ENCODE measurements at places on chromosomes 1 and 21.
A peak's percentile ranks its signal among the peaks of the same experiment; 100 is the strongest.

GRCh38 chr1:75484789-75485188, 126.1 kb downstream of the SLC44A5 start:
- DNase-seq, result no peak

- DNase-seq, result no peak
Observed at GRCh38 chr1:150944856-150945255, 18.7 kb downstream of the SETDB1 start.

DNA sequence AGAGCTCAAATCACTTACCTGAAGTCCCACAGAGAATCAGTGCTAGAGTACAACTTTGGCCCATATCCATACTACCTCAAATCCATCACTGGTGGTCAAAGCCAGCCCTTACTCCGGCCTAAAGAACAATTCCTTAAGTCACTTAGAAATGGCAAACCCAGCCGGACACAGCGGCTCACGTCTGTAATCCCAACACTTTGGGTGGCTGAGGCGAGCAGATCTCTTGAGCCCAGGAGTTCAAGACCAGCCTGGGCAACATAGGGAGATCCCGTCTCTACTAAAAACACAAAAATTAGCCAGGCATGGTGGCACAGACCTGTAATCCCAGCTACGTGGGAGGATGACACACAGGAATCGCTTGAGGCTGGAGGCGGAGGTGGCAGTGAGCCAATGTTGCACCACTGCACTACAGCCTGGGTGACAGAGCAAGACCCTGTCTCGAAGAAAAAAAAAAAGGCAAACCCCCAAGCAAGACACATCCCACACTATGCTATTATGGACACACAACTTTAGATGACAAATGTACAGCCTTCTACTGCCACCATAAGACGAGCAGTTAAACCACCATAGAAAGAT, 24.0 kb downstream of the NPHP4 start:
- no peak for DNase-seq

DNA sequence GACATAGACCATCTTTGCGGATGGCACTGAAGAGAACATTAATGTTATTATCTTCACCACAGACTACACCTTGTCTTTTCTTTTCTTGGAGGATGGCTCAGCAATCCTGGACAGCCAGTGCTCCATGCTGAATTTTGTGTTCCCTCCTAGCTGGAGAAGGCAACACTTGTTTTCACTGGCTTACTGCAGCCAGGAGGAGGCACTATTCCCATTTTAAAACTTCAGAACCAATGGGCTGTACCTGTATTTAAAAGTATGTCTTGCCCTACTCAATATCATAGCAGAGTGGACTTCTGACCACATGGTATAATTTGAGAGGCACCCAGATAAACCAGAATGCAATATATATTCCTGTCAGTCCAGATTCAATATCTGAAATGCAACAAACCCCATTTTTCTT, 53.3 kb upstream of the POGK start:
- DNase-seq, result no peak

DNA sequence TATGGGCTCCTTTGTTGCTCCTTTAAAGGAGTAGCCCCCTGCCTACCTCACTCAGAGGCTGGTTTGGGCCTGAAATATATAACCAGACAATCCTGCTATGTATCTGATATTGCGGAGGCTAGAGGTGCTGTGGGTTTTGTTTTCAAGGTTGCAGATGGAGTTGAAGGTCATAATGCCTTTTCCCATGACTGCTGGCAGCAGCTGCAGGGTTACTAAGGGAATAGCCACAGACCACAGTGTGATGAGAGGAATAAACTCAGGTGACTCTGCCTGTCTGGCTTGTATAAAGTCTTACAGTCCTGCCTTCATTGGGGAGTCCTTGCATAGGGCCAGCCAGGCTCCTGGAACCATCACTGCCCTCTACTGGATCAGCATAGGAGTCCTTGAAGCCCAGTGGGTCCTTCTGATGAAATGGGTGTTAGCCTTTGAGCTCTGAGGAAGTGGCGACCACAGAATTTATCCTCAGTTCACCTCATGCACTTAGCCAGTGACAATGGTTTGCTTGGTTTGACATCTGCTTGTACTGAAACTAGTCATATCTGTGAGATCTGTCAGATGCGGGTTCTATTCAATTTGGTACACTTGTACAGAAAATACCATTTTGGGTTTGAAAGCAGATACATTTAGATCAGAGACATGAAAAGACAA, 174.4 kb upstream of the HMCN1 start:
- DNase-seq, result peak; percentile 44

GRCh38 chr1:9942399-9942938, 722 bp downstream of the LZIC start:
- DNase-seq, result peak; percentile 49

GRCh38 chr1:184569106-184569505, 182.3 kb downstream of the C1orf21 start:
- no peak for DNase-seq

DNA sequence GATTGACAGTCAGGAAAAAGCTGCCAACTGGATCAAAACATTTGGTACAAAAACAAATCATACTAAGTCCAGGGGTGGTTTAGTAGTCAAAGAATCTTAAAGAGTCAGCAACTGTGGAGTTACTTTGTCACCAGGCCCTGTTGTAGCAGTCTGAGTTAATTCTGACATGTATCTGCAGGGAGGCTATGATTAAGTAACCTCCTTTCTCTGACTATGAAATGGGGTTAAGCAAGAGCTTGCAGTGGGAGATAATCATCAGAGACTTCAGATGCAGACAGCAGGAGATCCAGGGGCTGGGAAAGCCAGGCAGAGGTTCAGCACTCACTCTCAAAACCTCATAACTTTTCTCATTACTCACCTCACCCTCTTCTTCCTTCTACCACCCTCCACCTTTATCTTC, 99.2 kb upstream of the BTG3 start:
- DNase-seq, result no peak

- DNase-seq, result no peak
Observed at GRCh38 chr21:18007121-18007520, 188.0 kb upstream of the C21orf91 start.

- no peak for DNase-seq
Observed at GRCh38 chr1:211281320-211282022, 22.3 kb downstream of the RCOR3 start.

DNA sequence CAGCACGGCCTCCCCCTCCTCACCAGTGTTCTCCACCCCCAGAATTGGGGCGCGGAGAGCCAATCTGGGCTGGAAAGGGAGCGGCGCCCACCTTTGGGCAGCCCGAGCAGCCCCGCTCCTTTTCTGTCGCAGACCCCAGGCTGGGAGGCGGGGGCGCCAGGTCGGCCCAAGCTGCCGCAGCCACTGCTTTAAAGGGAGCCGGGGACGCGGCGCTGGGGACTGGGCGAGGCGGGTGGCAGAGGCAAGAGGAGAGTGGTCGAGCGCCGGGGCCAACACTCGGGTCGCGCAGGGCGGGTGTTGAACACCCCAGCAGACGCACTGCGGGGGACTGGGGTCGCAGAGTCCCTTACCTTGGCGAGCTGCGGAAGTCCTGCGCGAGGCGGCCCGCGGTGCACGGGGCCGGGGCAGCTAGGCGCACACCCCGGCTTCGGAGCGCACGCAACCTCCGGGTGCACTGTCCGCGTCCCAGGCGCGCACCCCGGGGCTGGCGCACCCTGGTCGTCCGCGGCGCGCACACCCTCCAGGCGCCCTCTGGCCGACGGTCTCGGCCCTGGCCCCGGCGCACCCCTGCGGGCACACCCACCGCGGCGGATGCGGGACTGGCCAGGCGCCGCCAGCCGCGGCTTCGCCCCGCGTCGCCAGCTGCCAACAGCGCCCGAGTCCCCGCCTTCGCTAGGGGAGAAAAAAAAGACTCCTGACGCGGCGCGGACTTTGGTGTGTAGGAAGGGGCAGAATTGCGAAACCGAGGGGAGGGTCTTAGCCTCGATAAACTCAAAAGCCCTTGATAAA, at the start of gene KANK4:
TSS of gene KANK4 (minus strand) at position 679 of the 789 bp plus-strand sequence. CDS start 37,870 bp downstream, outside the sequence.
- DNase-seq, result no peak

DNA sequence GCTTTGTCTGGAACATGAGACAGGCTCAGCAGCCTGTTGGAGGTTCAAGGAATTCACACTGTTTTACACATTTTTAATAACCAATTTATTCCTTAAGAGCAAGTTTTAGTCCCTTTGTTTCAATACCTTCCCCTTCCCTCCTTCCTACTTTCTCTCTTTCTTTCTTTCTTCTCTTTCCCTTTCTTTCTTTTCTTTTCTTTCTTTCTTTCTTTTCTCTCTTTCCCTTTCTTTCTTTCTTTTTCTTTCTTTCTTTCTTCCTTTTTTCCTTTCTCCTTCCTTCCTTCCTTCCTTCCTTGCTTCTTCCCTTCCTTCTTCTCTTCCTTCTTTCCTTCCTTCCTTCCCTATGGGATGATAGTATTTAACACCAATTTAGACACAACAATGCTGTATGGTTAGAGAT, 164.2 kb downstream of the CENPF start:
- no peak for DNase-seq

DNA sequence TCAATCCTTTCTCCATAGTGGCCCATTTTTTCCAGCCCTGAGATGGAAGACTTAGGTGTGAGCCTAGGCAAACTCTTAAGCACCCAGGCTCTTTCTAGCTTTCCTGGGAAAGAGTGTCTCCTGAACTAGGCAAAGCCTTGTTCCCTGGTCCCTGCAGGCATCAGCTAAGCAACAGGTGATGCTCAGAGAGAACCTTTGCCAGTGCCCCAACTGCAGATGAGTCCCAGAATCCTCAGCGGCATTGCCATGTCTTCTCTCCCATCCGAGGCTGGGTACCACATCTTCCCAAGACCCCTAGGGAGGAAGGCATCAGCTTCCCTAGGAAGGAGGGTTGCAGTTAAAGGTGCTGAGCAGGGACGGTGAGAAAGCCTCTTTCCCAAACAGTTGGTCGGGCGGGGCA, 8.2 kb upstream of the VSIG8 start:
- no peak for DNase-seq

- DNase-seq, result no peak
Observed at GRCh38 chr1:91803847-91804545, 82.0 kb downstream of the TGFBR3 start.

GRCh38 chr1:165355139-165355976, 1.2 kb downstream of the LMX1A start:
- DNase-seq, result no peak

- DNase-seq, result no peak
Observed at GRCh38 chr1:232207073-232207866, 422.7 kb downstream of the SIPA1L2 start.

- DNase-seq, result no peak
Observed at GRCh38 chr1:206653715-206654459, 18.6 kb downstream of the DYRK3 start.

GRCh38 chr21:42147386-42148020, 71.4 kb upstream of the ABCG1 start:
- DNase-seq, result no peak

DNA sequence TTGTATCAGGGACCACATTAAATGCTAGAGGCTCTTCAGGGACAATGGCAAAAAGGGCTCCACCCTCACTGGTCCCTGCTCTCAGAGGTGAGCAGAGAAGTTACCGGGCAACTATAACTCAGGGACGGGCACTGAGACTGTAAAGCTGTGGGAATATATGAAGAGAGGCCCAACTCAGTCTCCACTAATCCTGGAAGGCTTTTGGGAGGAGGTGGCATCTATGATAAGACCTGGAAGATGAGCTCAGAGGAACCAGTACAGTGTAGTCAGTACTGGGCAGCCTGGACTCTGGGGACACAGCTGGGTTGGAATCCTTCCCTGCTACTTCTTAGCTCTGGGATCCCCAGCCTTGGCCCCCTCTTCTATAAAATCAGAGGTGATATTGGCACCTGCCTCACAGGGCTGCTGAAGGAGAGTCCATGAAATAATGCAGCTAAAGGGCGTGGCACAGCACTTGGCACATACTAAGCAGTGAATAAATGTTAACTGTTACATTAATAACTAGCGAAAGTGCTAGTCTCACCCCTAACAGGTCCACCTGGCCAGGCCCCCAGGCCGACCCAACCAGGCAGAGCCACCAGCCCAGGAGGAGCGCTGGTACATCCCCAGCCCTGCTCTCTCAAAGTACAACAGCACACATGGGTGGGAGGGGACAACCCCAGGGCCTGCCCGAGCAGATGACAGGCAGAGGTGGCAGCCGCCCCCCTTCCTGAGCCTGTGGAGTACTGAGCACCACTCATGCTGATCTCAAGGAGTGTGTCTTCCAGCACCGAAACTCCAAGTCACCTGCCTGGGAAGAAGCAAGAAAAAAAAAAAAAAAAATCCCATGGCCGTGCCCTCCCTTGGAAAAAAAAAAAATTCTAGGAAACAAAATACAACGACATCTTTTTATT, 62.7 kb downstream of the CASZ1 start:
- no peak for DNase-seq

DNA sequence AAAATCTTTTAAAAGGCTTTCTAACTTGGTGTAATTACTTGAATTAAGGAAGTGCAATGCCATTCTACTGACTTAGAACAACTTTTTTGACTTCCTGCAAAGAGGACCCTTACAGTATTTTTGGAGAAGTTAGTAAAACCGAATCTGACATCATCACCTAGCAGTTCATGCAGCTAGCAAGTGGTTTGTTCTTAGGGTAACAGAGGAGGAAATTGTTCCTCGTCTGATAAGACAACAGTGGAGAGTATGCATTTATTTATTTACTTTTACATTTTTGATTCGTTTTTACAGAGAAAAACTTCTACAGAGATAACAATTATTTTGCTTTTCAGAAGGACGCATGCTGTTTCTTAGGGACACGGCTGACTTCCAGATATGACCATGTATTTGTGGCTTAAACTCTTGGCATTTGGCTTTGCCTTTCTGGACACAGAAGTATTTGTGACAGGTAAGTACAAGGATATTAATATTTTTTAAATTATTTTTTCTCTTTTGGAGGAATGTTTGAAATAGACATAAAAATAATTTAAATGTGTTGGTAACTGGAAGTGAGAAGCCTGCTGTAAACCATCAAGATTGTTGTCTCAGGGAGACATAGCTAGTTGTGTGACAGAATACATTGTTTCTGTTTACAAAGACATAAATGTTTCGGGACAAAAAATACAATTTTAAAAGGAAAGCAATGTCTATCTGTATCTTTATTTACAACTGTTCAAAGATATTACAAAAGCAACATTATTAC, at the start of gene PTPRC:
TSS of gene PTPRC (plus strand) at position 147 of the 742 bp plus-strand sequence. CDS start at position 376, 229 bp downstream.
- no peak for DNase-seq

GRCh38 chr1:53868565-53868964, 21.0 kb downstream of the YIPF1 start:
- DNase-seq, result no peak

GRCh38 chr1:150237746-150238145, 1.8 kb upstream of the ANP32E start:
- no peak for DNase-seq

- DNase-seq, result no peak
Observed at GRCh38 chr21:37339552-37339939, 27.0 kb upstream of the DYRK1A start.

DNA sequence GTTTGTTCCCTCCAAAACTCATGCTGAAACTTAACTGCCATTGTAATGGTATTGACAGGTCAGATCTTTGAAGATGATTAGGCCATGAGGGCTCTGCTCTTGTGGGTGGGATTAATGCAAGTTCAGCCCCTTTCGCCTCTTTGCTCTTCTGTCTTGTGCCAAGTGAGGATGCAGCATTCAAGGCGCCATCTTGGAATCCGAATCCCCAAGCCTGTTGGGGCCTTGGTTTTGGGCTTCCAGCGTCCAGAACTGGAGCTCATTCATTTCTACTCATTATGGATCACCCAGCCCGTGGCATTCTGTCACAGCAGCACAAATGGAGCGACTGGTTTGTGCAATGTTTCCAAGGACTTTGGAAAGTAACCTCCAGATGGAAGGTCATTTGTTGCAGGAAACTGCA, 5.6 kb downstream of the TTC34 start:
- DNase-seq, result no peak
